ENCODE measurements at places on chromosomes 1 and 21. TPM values are rescaled to one million over a fixed set of nuclear protein-coding genes. Genes with fewer than 3 reads are reported as not detected.

DNA sequence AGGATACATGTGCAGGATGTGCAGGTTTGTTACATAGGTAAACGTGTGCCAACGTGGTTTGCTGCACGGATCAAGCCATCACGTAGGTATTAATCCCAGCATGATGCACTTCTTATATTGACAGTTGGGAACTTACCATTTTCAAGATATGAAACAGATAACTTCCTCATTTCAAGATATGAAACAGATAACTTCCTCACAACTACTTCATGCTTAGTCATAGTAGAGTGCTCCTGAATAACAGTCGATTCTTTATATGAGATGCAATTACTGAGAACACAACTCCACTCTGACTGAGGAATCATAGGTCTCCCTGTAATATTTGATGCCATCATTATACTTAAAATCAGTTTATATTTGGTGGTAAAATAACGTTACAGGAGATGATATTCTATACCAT is 1124.3 kb downstream of the AMY1C start:
- H3K4me3 ChIP-seq, result no peak overlapping the region
- no peaks in the 10 kb centered on the region for H3K27me3 ChIP-seq
- no peaks in the 10 kb centered on the region for H3K4me1 ChIP-seq
- H3K36me3 ChIP-seq, result no peaks in the 10 kb centered on the region
- H3K27ac ChIP-seq, result no peak overlapping the region

DNA sequence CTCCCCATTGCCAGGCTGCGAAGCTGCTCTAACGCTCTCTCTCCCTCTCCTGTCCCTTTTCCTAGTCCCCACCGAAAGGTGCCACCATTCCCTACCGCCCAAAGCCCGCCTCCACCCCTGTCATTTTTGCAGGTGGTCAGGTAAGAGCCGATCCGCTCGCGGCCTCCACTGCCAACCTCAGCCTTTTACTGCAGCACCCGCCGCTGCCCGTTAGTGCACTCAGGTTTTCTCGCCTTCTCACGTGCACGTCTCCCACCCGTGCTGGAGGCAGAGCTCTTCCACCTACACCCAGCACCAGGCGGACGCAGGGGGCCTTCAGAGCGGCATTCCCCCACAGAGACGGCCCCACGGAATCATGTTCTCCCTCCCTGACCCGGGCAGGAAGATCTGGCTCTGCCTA is 67.7 kb upstream of the COL6A1 start:
- peaks cover 12% of the 10 kb centered on the region for H3K4me1 ChIP-seq
- H3K27ac ChIP-seq, result no peak overlapping the region
- H3K27me3 ChIP-seq, result peaks cover 4% of the 10 kb centered on the region

- peak overlapping the region; percentile 51 for H3K27ac ChIP-seq
- peak; percentile 18 for DNase-seq
- peaks cover 9% of the 10 kb centered on the region for H3K36me3 ChIP-seq
- peaks cover 19% of the 10 kb centered on the region for H3K4me1 ChIP-seq
- no peaks in the 10 kb centered on the region for H3K27me3 ChIP-seq
- H3K4me3 ChIP-seq, result no peak overlapping the region
Observed at GRCh38 chr1:39214021-39214713, 9.7 kb downstream of the MACF1 start.

DNA sequence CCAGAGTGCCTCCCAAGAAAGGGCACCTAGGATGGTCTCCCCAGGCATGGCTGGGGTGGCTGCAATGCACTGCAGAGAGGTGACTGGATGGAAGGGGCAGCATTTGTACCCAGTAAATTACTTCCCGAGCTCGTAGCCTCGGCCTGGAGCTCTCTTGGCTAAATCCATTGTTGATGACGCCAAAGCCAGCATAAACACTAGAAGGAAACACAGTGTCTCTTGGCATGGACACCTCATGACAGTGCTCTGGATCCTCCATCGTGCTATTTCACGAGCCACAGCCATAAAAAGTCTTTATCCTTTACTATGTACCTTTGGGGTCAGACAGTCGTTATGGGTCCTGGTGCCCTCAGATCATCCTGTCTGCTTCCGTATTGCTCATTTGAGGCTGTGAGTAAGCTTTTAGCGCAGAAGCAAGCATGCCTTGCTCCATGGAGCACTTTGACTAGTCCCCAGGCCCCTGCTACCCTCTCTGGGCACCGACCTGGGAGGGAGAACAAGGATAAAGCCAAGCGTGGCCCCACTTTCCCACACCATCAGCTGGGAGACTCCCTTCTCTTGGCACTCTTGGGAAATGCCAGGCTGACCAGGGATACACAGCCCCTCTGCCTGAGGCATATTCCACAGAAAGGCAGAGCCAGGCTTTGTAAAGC is 10.3 kb upstream of the PRELP start:
- no peak for DNase-seq
- H3K36me3 ChIP-seq, result no peaks in the 10 kb centered on the region
- H3K27me3 ChIP-seq, result peaks cover 5% of the 10 kb centered on the region
- peaks cover 48% of the 10 kb centered on the region for H3K4me1 ChIP-seq
- H3K4me3 ChIP-seq, result no peak overlapping the region
- peak overlapping the region; percentile 59 for H3K27ac ChIP-seq

Gene TFF2
- not detected for polyA plus RNA-seq
